Gastrocnemius medialis (tissue), 4 donors: ENCODE measurements at places on chromosomes 2 and 18.

DNA sequence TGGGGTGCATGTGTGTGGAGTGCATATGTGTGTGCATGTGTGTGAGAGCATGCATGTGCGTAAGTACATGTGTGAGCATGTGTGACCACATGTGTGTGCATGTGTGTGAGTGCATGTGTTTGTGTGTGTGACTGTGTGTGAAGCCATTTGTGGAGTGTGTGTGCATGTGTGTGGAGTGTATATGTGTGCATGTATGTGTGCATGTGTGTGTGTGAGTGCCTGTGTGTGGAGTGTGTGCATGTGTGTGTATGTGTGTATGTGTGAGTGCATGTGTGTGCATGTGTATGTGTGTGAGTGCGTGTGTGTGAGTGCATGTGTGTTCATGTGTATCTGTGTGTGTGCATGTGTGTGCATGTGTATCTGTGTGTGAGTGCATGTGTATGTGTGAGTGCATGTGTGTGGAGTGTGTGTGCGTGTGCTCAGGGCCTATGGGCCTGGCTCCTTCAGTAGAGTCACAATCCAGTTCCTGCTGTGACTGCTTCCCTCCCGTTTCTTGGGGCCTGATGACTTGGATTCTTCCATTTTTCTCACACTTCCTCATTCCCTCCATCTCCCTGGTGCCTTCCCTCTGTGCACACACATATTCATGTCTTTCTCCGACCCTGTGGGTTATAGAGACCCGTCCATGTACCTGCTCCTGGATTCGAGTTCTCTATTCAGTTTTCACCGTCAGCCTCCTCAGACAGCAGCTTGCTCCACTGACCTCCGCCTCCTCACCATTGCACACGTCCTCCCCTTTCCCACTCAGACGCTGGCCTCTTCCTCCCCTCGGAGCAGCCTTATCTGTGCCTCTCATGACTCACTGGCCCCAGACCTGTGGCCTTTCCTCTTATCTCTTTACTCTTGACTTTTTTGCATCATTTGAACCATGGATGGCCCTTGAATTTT is 25.2 kb downstream of the TOGARAM2 start:
- no peak for DNase-seq

DNA sequence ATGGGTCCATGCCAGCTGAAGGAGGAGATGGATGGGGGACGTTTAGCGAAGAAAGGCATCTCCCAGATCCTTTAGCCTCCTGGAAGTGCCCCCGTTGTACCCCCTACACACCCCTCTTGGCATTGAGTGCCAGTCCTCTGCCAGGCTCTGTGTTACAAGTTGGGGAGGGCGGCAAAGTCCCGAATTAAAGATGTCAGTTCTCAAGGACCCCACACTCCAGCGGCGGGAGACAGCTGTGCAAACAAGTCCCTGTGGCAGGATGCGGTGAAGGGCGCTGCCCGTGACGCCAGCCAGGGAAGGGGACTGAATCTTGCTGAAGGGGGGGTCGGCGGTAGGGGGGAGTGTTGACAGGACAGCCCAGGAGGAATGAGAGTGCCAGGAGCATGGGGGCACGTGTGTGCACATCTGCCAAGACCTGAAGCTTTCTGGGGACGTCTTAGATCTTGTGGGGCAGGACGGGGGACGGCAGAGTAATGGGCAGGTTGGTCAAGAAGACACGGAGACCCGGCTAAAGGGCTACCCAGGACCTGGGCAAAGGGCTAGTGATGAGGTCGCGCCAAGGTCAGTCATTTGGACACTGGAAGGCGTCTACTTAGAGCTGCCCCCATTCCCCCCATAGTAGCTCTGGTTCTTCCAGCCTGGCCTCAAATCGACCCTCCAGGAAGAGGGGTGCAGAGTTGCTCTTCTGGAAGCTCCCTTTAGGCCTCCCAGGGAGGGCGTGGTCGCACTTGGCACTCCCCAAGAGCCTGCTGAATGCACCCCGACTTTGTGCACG is 2.8 kb upstream of the CTDSP1 start:
- DNase-seq: no peak

DNA sequence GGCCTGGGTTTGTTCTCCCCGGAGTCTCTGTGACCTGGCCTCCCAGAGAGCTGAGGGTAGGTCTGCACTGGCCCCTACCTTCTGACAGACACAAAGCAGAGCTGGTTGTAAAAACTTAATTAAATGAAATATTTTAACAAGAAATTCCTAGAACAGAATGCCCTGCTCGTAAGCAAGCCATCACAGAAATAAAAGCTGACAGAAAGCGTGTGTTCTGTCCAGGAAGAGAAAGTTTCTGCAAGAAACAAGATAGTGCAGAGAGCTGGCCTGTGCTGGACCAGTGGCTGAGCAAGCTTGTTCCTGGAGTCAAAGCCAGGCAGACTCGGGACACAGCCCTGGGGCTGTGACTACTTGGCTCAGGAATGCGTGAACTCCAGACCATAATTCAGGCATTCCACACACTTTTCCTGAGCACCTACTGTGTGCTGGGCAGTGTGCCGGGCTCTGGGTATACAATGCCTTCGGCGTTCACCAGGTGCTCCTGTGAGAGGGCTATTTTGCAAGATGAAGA is 51.6 kb downstream of the APOB start:
- DNase-seq: no peak

GRCh38 chr2:217142649-217143266 is 282.9 kb upstream of the TNP1 start:
- no peak for DNase-seq

GRCh38 chr2:33316328-33316727 is 160.1 kb upstream of the RASGRP3 start:
- DNase-seq: no peak

DNA sequence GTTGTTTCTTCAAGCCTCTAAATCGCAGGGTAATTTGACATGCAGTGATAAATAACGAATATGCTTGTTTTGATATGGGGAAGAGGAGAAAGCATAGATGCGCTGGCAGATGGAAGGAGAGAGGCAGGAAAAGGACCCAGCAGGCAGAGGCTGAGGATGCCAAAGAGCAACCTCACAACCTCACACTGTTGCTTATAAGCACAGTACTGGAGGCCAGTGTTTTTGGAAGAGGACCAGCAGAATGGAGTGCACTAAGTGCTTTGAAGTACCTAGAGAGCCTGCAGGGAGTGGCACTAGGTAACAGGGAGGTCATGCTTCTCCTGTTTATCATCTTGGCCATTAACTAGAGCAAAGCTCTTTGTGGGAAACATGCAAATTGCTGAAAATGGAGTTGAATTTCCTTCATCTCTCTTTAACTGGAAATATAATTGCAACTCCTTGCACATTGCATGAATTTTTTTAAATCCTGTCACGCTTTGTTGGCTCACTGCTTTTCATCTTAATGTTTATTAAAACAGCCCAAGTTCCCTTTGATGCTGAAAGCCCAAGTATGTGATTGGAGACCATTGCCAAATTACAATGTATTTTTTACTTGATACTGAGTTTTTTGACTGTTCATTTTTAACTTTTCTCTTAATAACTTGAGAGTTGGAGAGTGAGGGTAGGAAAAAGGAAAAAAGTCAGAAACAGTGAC is 236.4 kb downstream of the LRRTM1 start:
- DNase-seq: no peak

DNA sequence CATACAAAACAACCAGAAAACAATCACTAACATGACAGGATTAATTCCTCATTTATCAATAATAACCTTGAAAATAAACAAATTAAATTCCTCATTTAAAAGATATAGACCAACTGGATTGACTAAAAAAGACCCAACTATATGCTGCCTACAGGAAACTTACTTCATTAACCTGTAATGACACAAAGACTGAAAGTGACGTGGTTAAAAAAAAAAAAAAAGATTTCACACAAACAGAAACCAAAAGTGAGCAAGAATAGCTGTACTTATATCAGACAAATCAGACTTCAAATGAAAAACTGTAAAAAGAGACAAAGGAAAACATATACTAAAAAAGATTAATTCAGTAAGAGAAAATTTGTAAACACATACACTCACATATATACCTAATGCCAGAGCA is 201.2 kb downstream of the CCDC178 start:
- DNase-seq: no peak

DNA sequence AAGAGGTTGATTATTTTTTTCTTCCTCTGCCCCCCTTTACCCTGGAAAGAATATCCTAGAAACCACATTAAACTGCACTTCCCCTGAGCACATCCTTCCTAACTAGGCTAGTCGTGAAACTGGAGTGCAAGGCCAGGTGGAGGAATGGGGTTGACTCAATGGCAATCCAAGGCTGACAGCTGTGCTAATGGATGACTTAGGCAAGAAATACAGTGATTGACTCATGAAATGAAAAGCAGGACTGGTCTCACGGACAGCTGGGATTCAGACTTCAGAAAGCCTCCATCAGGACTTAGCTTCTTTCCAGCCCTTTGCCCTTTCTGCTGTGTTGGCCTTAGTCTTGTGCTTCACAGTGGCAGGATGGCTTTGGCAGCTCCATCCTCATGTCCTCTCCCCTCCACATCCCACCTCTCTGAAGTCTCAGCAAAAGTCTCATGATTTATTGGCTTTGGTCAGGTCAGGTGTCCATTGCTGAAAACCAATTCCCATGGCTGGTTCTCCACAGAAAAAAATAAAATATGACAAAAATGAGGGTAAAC is 33.8 kb downstream of the INSIG2 start:
- no peak for DNase-seq
